ENCODE measurements at places on chromosomes 2 and 18.

DNA sequence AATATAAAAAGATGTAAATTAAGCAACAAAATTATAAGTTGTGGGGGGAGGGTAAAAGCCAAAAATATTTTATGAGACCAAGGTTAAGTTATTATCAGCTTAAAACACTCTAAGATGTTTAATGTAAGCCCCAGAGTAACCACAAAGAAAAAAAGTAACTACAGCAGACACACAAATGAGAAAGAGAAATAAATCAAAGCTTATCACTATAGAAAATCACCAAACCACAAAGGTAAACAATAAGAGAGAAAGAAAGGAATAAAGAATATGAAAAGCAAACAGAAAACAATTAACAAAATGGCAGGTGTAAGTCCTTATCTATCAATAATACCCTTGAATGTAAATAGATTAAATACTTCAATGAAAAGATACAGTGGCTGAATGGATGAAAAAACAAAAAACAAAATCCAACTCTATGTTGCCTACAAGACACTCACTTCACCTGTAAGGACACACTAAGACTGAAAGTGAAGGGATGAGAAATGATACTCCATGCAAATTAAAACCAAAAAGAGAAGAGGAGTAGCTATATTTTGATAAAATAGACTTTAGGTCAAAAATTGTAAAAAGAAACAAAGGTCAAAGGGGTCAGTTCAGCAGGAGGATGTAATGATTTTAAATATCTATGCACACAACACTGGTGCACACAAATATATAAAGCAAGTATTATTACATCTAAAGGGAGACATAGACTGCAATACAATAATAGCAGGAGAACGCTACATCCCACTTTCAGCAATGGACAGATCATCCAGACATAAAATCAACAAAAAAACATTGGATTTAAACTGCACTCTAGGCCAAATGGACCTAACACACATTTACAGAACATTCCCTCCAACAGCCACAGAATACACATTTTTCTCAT is 80.7 kb downstream of the PTPN2 start:
- DNase-seq = no peak

DNA sequence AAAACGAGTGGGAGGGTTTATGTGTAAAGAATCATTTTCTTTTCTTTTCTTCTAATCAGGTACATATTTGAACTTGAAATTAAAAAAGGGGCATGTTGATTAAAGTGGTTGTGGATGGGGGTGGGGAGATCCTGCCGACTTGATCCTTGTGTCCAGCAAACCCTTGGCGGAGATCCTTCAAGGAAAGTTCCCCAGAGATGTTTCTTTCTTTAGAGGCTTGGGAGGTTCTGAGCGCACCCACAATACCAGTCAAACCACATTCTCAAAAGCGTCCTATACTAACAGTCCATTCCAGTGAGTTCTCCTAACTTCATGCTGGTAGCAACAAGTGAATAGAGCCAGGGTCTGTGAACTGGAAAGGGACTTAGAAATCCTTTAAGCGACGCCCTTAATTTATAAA is 49.2 kb downstream of the MYCN start:
- no peak for DNase-seq

DNA sequence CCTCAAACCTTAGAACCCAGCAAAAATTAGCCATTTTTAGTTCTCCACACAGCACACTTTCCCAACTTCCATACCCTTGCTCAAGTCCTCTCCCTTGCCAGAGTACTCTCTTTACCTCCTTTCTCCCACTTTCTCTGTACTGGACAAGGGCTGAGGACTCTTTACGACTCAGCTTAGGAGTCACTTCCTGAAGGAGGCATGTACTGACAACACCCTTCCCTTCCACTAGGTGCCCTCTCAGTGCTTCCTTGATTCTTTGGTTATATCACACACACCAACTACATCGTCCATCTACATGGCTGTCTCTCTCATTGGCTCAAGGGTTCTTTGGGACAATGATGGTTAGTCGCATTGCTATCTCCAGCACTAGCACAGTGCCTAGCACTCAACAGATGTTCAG is 5.2 kb upstream of the C18orf63 start:
- DNase-seq = no peak

DNA sequence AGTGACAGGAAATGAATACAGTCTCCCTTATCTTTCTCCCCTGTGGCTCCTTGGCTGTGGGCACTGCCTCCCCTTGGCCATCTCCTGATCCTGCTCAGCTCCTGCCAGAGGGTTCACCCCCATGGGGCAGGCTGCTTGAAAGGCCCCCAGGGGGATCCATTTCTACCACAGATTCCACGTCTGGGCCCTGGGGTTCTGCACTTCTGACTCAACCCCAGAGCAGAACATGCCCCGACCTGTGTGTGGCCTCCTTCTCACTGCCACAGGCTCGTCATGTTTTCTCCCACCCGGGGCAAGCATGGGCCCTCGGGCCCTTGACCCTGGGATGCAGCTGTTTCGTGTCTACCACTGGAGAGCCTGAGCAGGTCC is 122.2 kb downstream of the ACKR3 start:
- DNase-seq = no peak

GRCh38 chr2:196153480-196153879 is 17.9 kb downstream of the STK17B start:
- no peak for DNase-seq

- no peak for DNase-seq
Observed at GRCh38 chr2:8430628-8431027, 251.2 kb upstream of the ID2 start.

GRCh38 chr2:121052023-121052422 is 233.0 kb downstream of the TFCP2L1 start:
- no peak for DNase-seq
